ENCODE measurements at places on chromosomes 4 and X.

DNA sequence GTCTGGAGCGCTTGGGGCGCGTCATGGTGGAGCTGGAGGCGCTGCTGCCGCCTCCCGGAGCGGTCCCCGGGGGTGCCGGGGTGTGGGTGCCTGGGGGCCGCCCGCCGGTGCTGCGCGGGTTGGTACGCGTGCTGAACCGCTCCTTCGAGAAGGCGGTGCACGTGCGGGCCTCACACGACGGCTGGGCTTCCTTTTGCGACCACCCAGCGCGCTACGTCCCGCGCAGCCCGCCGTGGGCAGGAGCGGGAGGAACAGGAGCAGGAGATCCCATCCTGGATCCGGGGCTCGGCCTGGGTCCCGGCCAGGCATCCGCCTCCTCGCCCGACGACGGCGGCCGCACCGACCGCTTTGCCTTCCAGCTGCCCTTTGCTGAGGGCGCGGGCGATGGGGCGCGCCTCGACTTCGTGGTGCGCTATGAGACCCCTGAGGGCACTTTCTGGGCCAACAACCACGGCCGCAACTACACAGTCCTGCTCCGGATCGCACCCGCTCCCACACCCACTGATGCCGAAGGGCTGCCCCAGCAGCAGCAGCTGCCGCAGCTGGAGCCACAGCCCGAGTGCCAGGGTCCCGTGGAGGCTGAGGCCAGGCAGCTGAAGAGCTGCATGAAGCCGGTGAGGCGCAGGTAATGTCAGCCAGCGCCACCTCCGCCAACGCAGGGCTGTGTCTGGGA is 792 bp downstream of the PPP1R3F start:
- H3K4me3 ChIP-seq: no peak overlapping the region
- peaks cover 7% of the 10 kb centered on the region for H3K27me3 ChIP-seq
- DNase-seq: no peak
- no peak overlapping the region for H3K27ac ChIP-seq

GRCh38 chr4:54447304-54447703 is 210.5 kb upstream of the KIT start:
- no peak overlapping the region for H3K4me3 ChIP-seq
- H3K4me1 ChIP-seq: no peaks in the 10 kb centered on the region
- peaks cover 6% of the 10 kb centered on the region for H3K36me3 ChIP-seq
- H3K27ac ChIP-seq: no peak overlapping the region

- no peaks in the 10 kb centered on the region for H3K27me3 ChIP-seq
- no peak overlapping the region for H3K27ac ChIP-seq
- DNase-seq: no peak
- peaks cover 14% of the 10 kb centered on the region for H3K36me3 ChIP-seq
These were observed 98.5 kb downstream of the CENPC start for GRCh38 chr4:67446811-67447210.

DNA sequence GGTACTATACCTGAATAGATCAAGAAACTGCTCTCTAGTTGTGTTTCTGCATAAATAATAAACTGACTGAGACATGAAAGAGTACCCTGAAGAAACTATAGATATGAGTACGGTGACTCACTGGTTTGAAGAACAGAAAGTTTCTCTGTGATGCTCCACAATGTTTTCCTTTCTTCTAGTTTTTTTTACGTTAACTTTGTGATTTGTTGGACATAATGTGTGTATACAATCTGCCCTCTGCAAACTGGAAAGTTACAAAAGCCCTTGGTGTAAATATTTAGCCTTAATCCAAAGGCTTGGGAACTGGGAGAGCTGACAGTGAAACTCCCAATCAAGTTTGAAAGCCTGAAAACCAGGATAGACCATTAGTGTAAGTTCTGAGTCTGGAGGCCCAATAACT is 31.6 kb upstream of the PAPSS1 start:
- H3K36me3 ChIP-seq: no peaks in the 10 kb centered on the region
- DNase-seq: no peak

DNA sequence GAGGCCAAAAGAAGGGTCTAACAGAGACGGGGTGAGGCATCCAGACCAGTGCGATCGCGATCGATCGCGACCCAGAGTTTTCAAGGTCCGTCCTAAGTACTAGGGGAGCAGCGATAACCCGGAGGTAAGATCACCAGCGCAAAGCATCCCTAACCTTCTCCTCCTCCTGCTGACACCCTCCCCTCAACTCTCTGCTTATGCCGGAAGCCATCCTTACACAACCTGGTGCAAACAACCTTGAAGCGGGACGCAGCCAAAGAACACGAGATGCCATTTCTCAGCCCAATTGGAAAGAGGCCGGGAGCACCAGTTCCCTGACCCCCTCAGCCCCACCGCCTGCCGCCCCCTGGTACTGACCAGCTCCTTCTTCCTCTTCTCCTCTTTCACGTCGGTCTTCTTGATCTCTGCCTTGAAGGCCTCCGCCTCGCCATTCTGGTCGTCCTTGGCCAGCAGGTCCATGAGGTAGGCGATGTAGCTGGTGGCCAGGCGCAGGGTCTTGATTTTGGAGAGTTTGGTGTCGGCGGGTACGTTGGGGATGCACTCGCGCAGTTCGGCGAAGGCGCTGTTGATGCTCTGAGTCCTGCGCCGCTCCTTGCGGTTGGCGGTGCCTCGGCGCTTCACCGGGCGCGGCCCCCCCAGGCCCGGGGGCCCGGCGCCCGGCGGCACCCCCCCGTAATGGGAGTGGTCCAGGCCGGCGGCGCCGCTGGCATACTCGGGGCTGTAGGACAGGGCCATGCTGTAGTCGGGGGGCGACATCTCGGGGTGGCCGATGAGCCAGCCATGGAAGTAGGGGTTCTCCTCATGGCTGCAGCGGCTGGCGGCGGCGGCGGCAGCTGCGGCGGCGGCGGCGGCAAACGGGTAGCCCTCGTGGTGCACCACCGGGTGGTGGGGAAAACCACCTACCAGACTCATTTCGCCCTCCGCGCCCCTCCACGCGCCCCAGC is 1.4 kb downstream of the HAND2 start:
- H3K4me3 ChIP-seq: peak overlapping the region; percentile 84
- H3K36me3 ChIP-seq: peaks cover 23% of the 10 kb centered on the region
- peaks cover 18% of the 10 kb centered on the region for H3K27me3 ChIP-seq
- H3K4me1 ChIP-seq: peaks cover 9% of the 10 kb centered on the region

GRCh38 chr4:138223231-138223910 is 18.8 kb downstream of the SLC7A11 start:
- no peak overlapping the region for H3K4me3 ChIP-seq
- peaks cover 72% of the 10 kb centered on the region for H3K4me1 ChIP-seq
- no peak for DNase-seq
- peaks cover 51% of the 10 kb centered on the region for H3K36me3 ChIP-seq
- no peaks in the 10 kb centered on the region for H3K27me3 ChIP-seq
- peak overlapping the region; percentile 62 for H3K27ac ChIP-seq

DNA sequence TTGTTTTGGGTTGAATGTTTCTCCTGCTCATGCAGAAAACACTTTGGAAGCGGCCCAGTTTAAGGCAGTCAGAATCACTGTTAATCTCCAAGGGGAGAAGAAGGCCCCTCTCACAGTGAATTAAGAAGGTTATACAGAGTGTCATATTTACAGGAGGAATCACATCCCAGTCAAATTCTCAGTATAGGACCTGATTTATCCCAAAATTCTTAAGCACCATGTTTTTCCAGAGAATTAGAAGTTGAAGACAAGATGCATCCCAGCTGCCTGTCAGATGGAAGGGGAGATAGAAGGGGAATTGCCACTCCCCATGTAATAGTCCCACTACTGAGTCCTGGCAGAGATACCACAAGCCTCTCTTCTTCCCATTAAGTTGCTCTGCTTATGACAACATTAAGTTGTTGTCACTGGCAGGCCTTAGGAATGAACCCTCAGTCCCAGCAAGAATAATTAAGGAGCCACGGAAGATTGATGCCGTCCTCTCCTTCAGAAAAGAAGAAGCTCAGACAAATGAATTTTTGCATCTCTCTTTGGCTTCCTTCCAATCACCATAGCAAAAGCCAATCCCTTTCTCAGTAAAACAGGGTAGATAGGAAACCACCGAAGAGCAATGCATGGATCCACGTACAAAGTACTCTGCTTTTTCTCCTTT is 138.4 kb downstream of the LDB2 start:
- H3K4me1 ChIP-seq: peaks cover 67% of the 10 kb centered on the region
- H3K27me3 ChIP-seq: no peaks in the 10 kb centered on the region
- H3K27ac ChIP-seq: 0 out of 2 replicates have a peak overlapping the region, but pooled peaks have one; percentile 6

DNA sequence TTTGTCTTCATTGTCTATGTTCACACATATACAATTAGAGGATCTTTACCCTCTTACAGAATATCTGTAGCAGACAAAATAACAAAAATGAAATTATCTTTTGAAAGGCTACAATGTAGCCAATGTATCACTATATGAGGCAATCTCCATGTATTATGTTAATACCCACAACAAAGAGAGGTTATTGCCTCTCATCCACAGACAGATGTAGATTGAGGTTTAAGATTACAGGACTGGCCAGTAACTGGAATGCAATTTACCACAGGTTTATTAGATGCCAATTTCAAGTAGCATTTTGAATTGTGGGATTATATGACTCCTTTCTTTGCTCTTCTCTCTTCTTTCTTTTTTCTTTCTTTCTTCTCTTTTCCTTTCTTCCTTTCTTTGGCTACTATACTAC is 242.6 kb downstream of the ANKRD50 start:
- peaks cover 5% of the 10 kb centered on the region for H3K36me3 ChIP-seq
- DNase-seq: no peak
- no peak overlapping the region for H3K27ac ChIP-seq
- H3K4me1 ChIP-seq: no peaks in the 10 kb centered on the region

GRCh38 chr4:16636912-16637630 is 261.4 kb downstream of the LDB2 start:
- H3K27me3 ChIP-seq: peaks cover 2% of the 10 kb centered on the region
- peaks cover 22% of the 10 kb centered on the region for H3K36me3 ChIP-seq
- no peak for DNase-seq
- H3K4me1 ChIP-seq: peaks cover 29% of the 10 kb centered on the region
- no peak overlapping the region for H3K4me3 ChIP-seq

GRCh38 chrX:18997916-18998315 is 14.0 kb upstream of the PHKA2 start:
- peaks cover 40% of the 10 kb centered on the region for H3K4me1 ChIP-seq
- peak overlapping the region; percentile 64 for H3K27ac ChIP-seq
- no peak for DNase-seq

DNA sequence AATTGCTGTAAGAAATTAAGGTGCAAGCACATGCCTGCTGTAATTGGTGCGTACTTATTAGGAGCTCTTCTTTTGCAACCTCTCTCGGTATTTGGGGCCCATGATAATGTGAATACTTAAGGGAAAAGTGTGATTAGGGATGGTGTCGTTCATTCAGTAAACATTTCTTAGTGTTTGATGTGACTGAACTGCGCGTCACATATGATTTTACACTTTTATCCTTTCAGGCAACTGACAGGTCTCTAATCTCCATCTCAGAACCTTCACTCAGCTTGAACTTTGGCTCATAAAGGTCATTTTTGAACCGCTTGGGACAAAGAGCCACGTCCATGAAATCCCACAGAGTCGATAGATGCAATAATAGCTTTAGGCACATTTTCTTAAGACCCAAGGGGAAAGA is 612.1 kb upstream of the PITX2 start:
- no peak overlapping the region for H3K27ac ChIP-seq
- H3K4me3 ChIP-seq: no peak overlapping the region
- H3K36me3 ChIP-seq: peaks cover 5% of the 10 kb centered on the region
- H3K4me1 ChIP-seq: peaks cover 18% of the 10 kb centered on the region

- H3K4me3 ChIP-seq: no peak overlapping the region
- no peak for DNase-seq
- no peaks in the 10 kb centered on the region for H3K27me3 ChIP-seq
- no peaks in the 10 kb centered on the region for H3K36me3 ChIP-seq
- no peak overlapping the region for H3K27ac ChIP-seq
- peaks cover 41% of the 10 kb centered on the region for H3K4me1 ChIP-seq
These were observed 62.1 kb upstream of the ANTXR2 start for GRCh38 chr4:80134936-80135701.

DNA sequence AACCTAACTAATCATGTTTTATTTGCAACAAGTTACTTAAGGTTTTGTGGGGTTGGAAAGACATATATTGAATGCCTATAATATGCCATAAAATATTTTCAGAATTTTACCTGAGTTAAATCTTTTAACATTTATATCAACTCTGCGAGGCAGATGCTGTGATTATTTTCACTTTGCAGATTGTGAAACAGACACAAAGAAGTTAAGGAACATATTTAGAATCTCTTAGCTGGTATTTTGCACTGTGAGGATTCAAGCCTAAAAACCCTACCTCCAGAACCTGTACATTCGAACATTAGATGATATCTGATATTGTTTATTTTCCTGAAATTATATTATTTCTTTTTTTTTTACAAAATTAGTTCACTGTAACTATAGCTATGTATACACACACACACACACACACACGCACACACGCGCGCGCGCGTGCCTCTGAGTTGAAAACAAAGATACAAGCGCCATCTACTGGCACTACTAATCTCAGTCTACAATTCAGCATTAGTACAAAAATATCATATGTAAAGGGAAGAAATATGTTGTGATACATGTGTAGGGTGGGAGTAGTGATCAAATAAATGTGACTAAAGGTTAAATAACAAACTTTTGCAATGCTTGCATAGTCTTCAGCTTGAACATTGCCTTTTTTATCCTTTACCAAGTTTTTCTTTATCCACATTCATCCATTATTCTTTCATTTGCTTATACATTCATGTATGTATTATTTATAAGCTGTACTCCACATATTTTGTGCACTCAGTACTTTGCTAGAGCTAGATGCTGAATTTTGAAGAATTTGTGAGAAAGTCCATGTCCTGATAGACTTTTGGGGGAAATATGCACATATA is 61.5 kb downstream of the ANXA10 start:
- DNase-seq: peak; percentile 83
- H3K4me3 ChIP-seq: peak overlapping the region; percentile 79
- H3K27me3 ChIP-seq: no peaks in the 10 kb centered on the region
- peaks cover 2% of the 10 kb centered on the region for H3K36me3 ChIP-seq

- no peaks in the 10 kb centered on the region for H3K36me3 ChIP-seq
- H3K4me1 ChIP-seq: no peaks in the 10 kb centered on the region
- no peak overlapping the region for H3K27ac ChIP-seq
- H3K4me3 ChIP-seq: no peak overlapping the region
- peaks cover 2% of the 10 kb centered on the region for H3K27me3 ChIP-seq
These were observed 178.1 kb upstream of the CPEB2 start for GRCh38 chr4:14824189-14824588.

DNA sequence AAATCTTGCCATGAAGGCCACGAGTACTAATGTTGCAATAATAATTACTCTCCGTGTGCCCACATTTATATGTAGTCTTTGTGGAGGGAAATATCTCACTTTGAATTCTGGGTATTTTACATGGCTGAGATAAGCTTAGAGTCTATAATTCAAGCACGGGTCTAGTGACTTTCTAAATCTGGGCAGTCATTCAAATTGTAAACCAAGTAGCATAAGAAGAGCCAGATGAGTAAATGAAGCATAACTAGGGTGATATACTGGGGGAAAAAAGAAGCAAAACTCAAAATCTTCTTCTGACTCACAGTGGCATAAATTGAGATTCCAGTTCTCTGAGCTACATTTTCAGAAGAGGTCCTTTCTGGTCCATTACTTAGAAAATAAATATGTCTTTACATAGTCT is 53.0 kb downstream of the MAPK10 start:
- H3K36me3 ChIP-seq: no peaks in the 10 kb centered on the region
- H3K4me3 ChIP-seq: no peak overlapping the region
- peak; percentile 28 for DNase-seq

DNA sequence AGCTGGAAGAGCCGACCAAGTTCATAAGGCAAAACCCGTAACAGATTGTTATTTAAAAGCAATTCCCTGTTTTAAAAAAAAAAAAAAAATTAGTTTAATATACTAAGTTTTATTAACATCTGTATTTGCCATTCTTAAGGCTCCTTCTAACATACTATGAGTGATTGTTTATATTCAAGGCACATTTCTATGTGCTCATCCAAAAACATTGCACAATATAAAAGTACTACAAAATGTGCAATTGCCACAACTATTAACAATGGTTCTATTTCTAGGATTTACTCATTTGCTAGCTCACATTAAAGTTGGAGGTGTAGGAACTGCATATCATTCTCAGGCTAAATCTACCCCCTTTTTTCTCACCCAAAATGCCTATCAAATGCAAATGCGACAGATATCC is 46.1 kb downstream of the CNOT6L start:
- H3K27me3 ChIP-seq: no peaks in the 10 kb centered on the region
- no peak overlapping the region for H3K27ac ChIP-seq
- H3K4me1 ChIP-seq: peaks cover 39% of the 10 kb centered on the region
